ENCODE measurements at places on chromosomes 11 and 22.

DNA sequence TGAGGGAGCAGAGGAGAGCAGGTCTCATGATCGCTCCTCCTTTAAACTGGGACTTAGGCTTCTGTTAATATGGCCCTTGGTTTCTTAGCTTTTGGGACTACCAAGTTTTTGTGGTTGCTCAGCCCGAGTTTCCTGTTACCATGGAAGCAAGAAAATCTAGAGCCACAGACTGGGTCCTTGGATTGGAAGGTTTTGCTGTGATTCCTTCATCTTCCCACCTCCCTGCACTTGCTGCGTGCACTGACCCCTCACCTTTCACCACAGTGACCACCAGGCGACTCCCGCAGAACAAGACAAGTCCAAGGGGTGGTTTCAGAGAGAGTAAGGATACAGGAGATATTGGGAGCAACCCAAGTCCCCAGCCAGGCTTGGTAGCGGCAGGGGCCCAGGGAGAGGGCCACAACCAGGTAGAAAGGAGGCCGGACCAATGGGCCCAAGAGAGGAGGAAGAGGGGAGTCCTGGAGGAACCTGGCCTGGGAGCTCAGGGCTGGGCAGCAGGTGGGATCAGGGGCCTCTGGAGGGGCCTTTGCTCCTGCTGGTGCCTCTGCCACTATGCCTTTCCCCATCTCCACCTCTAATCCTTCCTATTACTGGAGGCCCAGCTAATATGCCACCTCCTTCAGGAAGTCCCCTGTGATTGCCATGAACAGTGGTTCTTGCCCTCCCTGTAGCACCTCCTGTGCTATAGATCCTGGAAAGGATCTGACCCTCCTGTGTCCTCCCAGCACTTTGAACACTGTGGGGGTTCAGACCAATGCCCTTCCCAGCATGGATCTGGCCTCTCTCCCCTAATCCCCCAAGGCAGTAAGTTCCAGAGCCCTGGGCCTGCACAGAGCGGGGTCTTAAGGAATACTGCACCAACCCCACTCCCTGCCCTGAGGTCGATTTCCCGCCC is 21.2 kb downstream of the CSF2RB start:
- no peak for DNase-seq

- no peak for DNase-seq
Measured at GRCh38 chr22:24380220-24380904, 47.0 kb upstream of the ADORA2A start.

- DNase-seq: no peak
Measured at GRCh38 chr11:125890447-125891100, 3.1 kb downstream of the HYLS1 start.

DNA sequence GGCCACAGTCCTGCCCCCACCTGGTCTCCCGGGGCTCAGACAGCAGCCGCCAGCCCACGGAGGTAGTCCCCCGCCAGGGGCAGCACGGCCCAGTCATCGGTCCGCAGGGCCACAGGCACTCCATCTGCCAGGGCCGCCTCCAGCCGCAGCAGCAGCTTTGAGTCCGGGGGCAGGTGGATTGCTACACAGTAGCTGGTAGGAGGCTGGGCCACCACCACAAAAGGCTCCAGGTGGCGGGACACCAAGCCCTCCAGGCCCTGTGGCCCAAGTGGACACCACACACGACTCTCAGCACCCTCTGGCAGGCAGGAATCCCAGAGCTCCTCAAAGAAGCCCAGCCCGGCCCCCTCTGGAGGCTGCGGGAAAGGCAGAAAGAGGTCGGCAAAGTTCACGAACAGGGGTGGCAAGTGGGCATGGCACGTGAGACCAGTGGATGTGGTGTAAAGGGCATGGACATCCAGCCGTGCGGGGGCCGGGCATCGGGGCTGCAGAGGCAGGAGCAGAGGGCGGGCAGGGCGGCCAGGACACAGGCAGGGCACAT is 2.9 kb downstream of the AP5B1 start:
- no peak for DNase-seq

DNA sequence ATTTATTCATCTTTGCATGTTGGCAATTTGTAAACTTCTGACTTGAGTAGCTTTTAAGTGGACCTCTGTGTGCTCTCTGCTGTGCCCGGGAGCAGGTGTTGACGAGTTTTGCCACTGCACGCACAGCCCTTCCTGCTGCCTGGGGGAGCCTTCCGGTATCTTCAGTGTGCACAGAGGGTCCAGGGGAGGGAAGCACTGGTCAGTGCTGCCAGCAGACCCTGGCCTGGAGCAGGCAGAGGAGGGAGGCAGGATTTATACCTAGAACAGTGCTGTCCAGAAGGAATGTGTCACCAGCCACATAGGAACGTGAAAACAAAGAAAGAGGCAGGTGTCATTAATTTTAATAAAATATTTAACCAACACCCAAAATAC is 403.6 kb downstream of the TBC1D22A start:
- no peak for DNase-seq

- DNase-seq: no peak
Measured at GRCh38 chr11:16780146-16780545, 41.7 kb downstream of the C11orf58 start.

DNA sequence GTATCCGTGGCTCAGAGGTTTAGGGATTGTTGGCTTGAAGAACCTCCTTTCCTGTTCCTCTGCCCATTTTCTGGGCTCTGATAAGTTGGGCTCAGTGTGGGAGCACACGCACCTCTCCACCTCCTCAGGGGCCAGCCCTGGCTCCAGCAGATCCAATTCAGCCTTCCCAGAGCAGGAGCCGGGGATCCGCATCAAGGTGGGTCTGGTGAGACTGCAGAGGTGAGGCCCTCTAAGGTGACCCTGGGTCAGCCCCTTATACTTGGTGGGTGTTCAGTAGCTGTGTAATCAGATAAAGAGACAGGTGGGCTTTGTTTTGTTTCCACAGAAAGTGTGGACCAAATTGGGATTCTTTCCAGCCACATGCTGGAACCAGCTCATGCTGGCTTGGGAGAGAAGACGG is 1466.0 kb downstream of the TBC1D22A start:
- no peak for DNase-seq
